ENCODE measurements at places on chromosomes 4 and X. TPM values are rescaled to one million over a fixed set of nuclear protein-coding genes. Genes with fewer than 3 reads are reported as not detected.

DNA sequence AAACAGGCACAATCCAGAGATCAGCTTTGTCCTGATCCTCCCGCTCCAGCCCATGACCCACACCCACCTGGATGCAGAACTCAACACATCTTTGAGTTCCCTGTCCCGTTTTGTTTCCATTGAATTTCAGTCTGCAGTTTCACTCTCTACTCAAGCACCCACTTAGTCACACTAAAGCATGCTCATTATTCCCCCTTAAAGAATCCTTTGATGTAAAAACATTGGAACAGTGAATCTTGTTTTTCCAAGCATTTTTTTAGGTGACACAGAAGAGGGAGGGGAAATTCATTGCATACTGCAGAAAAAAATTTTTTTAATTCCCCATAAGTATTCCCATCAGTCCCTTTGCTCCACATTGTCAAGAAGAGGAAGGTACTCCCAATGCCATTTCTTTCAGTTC lies 249.7 kb upstream of the TTC29 start:
- no peak overlapping the region for H3K4me3 ChIP-seq
- H3K27ac ChIP-seq = no peak overlapping the region
- H3K27me3 ChIP-seq = no peaks in the 10 kb centered on the region
- no peaks in the 10 kb centered on the region for H3K36me3 ChIP-seq

DNA sequence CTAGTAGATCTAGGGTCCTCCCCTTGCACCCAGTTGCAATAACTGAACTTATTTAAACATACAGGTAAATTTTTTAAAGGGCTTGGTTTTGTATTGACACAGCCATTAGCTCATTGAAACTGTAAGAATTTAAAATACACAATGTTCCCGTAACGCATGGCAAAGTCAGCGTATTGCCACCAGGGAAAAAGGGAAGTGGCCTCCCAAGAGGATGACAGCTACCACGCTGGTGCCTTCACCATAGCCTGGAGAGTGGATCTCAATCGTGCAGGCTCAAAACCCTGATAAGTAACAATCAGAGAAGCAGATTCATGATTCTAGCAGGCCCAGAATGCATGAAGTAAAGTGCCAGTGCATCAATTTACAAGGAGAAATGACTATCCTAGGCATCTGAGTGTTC lies 49.4 kb upstream of the RELL1 start:
- H3K27ac ChIP-seq = no peak overlapping the region
- H3K4me3 ChIP-seq = no peak overlapping the region
- H3K36me3 ChIP-seq = no peaks in the 10 kb centered on the region
- DNase-seq = no peak
- H3K4me1 ChIP-seq = no peaks in the 10 kb centered on the region
- H3K27me3 ChIP-seq = no peaks in the 10 kb centered on the region

DNA sequence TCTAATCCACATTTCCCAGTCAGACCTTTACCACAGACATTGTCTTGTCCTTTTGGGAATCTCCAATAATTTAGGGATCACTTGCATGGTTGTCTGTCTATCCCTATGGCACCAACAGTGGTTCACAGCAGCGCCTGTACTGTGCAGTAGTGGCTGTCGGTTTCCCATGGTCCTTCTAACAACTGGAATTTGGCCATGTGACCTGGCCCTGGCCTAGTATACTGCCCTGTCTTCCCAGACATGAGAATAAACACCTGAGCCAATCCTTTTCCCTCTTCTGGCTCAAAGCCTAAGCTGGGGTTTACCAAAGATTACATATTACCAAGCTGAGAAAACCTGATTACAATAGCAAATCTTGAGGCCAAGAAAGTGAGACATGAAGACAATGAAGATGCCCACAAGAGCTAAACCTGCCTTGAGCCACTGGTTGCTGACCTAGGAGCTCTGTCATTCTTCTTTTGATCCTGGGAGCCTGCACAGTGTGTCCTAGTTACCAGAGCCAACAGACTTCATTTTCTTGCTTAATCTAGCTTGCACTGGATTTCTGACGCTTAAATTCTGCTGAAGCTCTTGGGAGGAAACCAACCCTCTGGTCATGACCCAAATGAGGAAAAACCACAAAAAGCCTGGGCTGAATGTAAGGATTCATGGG lies 92.1 kb downstream of the SCD5 start:
- no peak overlapping the region for H3K4me3 ChIP-seq
- peak; percentile 54 for DNase-seq
- H3K36me3 ChIP-seq = no peaks in the 10 kb centered on the region
- H3K4me1 ChIP-seq = peaks cover 30% of the 10 kb centered on the region
- peak overlapping the region; percentile 56 for H3K27ac ChIP-seq
- H3K27me3 ChIP-seq = no peaks in the 10 kb centered on the region

MAP3K15 gene
- 11.6 TPM for polyA plus RNA-seq

Data from ovary (tissue), 10 donors.